ENCODE measurements at places on chromosomes 12 and 14. TPM values are rescaled to one million over a fixed set of nuclear protein-coding genes. Genes with fewer than 3 reads are reported as not detected.
A peak's percentile ranks its signal among the peaks of the same experiment; 100 is the strongest.

GRCh38 chr14:91119556-91120311 is 5.9 kb downstream of the DGLUCY start:
- no peak for DNase-seq

DNA sequence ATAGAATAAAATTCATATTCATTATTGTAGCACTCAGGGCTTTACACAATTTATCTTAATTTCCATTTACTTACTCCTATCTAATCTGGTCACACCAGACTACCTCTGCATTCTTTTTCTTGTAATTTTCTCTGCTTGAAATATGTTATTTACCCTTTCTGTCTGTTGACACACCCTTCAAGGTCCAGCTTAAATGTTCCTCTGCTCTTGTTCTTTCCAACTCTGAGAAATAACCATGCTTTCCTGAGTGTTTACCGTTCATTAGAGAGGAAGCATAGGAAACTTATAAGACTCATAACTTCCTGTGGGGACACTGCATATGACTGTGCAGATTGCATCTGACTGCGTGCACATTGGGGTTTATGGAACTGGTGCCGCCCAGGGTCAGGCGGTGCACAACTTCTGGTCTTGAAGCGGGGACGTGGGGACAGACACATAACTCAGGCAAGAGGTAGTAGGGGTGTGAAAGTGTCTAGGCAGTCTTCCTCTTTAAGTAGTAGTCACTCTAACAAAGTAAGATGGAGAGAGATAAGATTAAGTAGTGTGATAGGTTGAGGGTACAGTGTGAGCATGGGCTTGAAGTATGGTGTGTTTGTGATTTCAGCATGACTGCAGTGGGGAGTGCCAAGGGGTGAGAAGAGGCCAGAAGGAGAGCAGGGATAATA is 42.6 kb upstream of the FOXJ2 start:
- peak; percentile 36 for DNase-seq

- no peak for DNase-seq
Observed at GRCh38 chr14:92960706-92961566, 38.0 kb downstream of the CHGA start.

- DNase-seq: no peak
Observed at GRCh38 chr12:94258593-94258992, 110.2 kb downstream of the PLXNC1 start.

The STXBP6 gene
- total RNA-seq: 12.6 TPM

DNA sequence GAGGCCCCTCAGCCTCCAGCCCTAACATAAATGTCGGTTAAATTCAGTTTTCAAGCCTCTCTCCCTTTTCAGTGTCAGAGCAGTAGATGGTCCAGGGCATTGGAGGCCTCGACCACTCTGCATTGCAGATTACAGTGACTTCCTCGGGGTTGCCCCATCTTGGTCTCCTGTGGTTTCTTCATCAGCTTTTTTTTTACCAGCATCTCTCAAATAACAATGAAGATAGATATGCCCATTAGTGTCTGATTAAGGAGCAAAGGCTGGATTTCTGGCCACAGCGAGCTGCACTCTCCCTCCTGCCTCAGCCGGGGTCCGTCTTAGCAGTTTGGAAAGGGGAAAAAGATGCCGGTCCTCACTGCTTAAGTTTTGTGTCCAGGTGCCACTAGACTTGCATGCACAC is 49.7 kb downstream of the C14orf132 start:
- no peak for DNase-seq

GRCh38 chr14:30291216-30291615 is 267.7 kb upstream of the G2E3 start:
- DNase-seq: no peak

- no peak for DNase-seq
Observed at GRCh38 chr14:89628521-89628920, 211.5 kb upstream of the FOXN3 start.

The PMEL gene
- 0.87 TPM for total RNA-seq

- DNase-seq: no peak
Observed at GRCh38 chr12:114625294-114625851, 58.6 kb downstream of the TBX3 start.

- no peak for DNase-seq
Observed at GRCh38 chr12:22480016-22480415, 64.3 kb downstream of the C2CD5 start.

DNA sequence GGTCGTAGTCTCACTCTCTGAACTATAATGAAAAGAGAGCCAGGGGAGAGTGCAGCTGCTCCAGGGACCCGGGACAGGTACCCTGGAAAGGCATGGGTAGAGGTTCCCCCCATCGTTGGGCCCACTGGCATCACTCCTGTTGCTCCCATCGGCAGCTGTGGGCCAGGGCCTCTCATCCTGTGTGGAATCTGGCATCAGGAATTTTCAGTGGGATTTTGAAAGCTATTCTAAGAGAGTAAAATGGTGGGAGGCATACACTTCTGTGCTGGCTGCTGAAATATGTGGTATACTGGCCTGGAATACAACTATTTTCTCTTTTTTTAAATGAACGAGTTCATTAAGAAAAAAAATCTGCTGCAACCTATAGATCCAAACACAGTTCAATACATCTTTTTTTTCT is 38.1 kb downstream of the EML1 start:
- DNase-seq: no peak

- DNase-seq: peak; percentile 72
Observed at GRCh38 chr14:21038441-21039422, 3.4 kb upstream of the RNASE7 start.

DNA sequence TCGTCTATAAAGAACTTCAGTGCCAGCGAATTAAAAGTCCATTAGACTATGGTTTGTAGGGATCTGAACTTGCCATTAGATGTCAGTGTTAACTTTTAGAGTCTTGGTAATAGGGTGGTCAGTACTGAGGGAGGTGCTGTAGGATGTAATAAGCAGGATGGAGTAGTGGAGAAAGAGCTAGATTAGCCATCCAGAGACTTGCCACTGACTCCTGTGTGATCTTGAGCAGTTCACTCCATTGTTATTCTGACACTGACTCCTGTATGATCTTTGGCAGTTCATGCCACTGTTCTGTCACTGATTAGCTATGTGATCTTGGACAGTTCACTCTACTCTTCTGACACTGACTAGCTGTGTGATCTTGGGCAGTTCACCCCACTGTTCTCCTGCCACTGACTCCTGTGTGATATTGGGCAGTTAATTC is 133.6 kb downstream of the TTLL5 start:
- DNase-seq: no peak

The SIX6 gene
- not detected for total RNA-seq

The SIX1 gene
- 6.0 TPM for total RNA-seq

DNA sequence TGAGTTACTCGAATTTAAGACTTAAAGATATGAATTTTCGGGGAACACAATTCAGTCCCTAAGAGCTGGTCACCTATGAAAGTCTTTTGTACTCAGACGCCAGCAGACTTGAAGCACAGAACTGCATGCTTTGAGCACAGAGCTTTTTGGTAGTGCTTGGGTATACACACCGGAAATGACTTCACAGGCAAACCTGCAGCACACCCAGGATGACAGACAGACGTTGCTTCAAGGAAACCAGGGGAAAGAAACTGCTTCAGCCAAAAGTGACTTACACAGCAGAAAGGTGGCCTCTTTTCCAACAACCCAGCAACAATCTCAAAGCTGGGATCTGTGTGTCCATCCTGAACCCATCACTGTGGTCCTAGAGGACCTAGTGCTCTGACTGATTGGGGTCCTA is 975.1 kb downstream of the AACS start:
- DNase-seq: no peak

The DHH gene
- total RNA-seq: 55.5 TPM

The CEP83 gene
- total RNA-seq: 34.5 TPM

DNA sequence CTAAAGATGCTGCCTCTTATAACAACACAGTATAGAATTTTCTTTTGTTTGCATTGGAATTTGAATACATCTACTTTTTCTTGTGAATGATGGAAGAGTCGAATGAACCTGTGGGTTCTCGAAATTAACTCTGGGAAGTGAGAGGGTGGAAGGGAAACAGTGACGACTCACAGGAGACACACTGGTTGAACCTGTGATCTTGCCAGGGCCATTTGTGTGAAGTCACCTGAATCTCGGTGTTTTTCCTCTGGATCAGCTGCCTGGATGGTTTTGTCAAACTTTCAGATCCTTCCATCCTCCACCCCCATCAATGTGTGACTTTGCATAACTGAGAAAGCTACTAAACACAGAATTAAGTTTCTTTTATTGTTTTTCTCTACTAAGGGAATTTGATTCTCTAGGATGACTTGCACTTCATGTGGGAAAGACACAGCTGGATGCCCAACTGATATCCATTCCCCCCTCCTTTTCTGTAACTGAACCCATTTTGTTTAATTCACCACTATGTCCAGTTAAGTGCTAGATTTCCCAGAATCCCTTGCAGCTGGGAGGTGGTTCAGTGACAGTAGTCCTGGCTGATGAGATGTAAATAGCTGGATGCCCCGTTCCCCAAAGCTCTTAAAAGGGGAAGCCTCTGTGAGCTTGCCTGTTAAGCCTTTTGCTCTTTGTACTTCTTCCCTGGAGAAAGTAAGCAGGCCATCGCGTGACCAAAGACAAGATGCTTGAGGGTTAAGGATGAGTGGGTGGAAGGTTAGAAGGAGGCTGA is 6.3 kb downstream of the PPFIBP1 start:
- DNase-seq: no peak

The MUCL1 gene
- total RNA-seq: not detected

GRCh38 chr14:58805605-58806409 is 168.0 kb downstream of the DACT1 start:
- DNase-seq: no peak

The GPHB5 gene
- total RNA-seq: not detected

DNA sequence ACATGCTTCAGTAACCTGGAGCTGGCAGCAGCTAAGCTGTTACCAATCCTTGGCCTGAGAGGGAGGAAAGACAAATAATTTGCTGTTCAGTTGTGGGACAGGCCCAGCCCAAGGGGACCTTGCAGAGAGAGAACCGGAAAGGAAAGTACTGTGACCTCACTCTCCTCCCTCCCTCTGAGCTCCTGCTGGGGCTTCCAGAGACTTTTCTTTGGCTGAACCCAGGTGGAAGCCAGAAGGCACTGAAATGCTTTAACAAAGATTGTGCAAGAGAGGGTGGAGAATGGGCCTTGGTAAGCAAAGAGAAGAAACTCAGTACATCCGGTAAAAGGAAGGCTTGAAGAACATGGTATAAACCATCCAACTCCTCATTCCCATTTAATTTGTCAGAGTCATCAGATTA is 457.1 kb downstream of the GLT1D1 start:
- DNase-seq: no peak

The PLEK2 gene
- not detected for total RNA-seq

The RTL1 gene
- total RNA-seq: not detected

- DNase-seq: no peak
Observed at GRCh38 chr12:100716945-100717732, 77.4 kb upstream of the ANO4 start.

The GNB3 gene
- total RNA-seq: 0.84 TPM

- DNase-seq: no peak
Observed at GRCh38 chr12:46404225-46404631, 31.7 kb upstream of the SLC38A2 start.

The COX8C gene
- not detected for total RNA-seq

The SYNE2 gene
- total RNA-seq: 378 TPM

DNA sequence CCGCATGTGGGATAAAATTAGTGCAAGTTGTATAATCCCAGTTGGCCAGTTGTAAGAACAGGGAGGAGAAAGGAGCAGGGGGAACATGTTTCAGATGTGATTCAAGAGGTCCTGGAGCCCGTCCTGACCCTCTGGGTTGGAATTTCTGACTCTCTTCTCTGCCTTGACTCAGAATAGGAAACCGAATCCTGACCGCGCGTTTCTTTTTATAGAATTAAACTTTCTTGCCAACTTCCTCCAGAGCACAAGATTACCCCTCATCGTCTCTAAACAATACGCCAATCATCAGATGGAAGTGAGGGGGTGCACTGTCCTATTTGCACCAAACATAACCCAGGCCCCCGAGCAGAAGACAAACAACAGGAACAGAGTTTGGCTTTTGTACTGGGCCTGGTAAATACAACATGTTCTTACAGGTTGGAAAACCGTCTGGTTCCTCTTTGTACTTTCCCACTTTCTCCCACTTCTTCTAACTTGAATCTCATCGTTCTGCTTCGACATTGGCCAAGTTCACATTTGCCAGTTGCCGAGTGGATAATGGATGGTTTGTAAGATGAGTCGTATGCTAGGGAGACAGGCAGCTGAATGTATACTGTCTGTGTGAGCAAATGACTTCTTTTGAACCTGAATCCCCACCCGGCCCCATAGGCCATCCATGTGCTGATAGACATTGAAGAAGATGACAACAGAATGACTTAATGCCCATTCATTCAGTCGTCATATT is 42.6 kb upstream of the MED13L start:
- no peak for DNase-seq

DNA sequence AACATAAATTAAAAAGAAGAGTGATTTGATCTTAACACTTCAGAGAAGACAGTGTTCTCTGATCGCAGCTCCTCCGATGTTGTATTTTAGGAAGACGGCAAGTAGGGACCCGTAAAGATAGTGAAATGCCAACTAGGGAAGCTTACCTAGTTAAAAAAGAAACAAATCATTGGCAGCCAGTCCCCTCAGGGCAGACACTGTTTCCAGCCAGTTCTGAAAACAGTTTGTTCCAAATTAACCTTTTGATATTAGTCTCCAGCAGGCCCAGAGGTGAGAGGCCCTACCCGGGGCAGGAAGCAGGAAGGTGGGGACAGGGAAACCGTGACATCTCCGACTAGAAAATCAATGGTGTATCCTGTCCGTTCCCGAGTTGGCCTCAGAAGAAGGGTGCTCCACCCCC is 56.0 kb downstream of the KSR2 start:
- no peak for DNase-seq

DNA sequence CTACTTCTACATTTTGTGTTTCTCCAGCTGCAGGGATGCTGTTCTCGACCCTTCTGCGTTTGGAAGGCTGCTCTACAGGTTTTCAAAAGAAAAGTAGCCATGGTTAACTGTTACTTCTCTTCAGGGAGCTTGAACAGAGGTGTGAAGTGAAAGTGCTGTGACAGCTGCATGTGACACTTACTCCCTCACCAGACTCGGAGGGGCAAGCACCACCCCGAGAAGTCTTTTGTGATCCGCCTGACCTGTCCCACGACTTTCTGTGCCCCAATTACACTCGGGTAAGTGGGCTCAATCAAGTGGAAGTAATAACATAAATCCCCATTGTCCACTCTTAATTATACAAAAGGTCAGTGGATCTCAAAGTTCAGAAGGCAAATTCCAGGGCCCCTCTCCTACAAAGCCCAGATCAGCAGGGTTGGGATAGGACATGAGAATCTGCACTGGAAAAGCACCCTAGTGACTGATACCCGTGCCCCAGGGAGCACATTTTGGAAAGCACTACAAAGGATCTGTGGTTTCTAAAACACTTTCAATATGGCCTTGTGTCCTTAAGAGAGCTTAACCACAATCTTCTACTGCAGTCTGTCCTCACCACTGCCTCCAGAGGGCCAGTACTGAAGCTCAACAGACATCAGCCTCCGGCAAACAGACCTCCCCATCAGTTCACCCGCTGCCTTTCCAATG is 11.5 kb downstream of the FICD start:
- DNase-seq: no peak

DNA sequence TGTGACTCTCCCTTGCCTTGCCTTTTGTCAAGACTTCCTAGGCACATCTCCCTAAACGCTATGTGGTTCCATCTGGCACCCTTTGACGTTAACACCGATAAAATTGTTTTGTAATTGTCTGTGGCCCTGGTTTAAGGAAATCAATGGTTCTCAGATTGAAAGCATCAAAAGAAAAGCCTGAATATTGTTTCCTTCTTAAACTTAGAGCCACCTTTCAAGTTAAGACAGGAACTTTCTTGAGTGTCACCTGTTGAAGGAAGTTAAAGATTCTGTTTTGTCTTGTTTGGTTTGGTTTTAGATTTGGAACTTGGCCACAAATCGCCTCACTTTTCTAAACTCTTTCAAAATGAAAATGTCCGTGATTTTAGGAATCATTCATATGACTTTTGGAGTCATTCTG is 14.8 kb upstream of the DNAH10 start:
- no peak for DNase-seq

GRCh38 chr12:10293151-10293550 is 14.5 kb upstream of the KLRD1 start:
- no peak for DNase-seq
